ENCODE measurements at places on chromosomes 3 and 15.

DNA sequence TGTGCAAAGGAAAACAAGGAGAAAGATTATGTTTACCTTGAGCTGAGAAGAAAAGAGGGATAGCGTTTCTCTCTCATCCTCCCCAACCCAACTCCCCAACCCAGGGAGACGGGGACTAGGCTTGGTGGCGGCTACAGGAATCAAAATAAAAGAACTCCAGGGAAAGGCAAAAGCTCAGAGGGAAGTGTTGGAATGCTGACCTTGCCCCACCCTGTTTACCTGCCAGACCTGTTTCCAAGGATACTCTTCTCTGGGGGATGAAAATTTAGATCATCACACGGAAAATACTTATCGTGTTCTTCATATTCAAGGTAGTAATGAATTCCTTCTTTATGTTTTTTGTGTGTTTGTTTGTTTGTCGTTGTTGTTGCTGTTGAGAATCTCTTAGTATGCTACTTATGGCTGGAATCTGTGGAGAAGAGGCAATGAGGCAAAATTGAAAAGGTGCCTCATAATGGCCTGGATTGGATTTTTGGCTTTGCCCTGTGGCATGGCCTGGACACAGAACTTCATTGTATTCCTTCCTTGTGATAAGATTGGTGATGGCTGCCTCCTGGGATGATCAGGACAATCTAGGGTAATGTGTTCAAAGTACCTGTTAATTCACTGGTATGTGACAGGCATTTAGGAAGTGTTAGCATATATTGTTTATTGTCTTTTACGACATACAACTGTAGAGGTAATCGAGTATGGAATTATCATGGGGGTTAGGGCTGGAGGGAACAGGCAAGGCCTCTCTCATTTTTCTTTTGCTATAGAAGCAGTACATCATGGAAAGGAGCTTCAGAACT lies 11.1 kb upstream of the TPRG1 start:
- DNase-seq: no peak

DNA sequence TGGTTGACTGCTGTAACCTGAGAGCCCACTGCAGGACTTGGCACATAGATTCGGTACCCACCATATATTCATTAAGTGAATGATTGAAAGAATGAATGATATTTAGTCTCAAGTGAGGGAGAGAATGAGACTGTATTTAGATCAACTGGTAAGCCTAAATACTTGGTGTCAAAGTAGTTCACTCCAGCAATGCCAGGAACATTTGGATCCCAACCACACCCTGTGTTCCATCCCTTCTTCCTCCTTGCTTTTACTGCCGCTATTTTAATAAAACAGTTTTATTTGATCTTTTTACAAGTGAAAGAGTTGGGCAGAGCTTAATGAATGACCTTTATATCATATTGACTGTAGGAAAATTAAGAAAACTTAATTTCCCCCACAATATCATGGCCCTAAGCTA lies 473.6 kb upstream of the CBLB start:
- no peak for DNase-seq

DNA sequence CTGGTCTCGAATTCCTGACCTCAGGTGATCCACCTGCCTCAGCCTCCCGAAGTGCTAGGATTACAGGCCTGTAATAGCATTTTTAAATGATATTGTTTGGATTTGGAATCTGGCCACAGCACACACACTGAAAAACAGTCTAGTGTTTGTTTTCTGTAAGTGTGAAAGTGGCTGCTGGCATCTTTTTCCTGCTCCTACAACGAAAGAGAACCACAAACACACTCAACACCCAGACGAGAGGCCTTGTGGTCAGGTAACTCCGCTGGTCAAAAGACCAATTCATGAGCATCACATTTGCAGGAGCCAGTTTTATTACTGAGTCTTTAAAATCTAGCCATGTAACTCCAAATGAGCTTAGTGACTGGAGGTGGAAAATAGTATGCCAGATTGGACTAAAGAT lies 50.2 kb downstream of the IMPG2 start:
- no peak for DNase-seq

DNA sequence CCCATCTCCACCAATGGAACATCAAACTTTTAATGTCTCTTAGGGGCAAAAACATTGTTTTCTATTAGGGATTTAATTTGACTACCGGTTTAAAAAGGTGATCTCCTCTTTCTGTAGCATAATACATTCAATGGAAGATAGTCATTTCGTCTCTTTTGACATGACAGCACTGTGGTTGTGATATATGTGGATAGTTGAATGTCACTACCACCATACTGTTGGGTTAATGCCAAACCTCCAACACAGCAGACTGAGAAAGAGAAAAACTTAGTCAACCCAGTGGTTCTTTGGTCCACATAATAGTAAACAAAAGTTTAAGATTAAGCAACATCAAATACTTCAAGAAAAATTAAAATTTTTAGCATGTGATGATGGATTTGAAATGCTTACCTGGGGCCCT lies 530.4 kb downstream of the AGBL1 start:
- no peak for DNase-seq

- no peak for DNase-seq
Measured at GRCh38 chr3:160831401-160831800, 75.4 kb downstream of the PPM1L start.

GRCh38 chr3:13324835-13325501 lies 95.2 kb downstream of the NUP210 start:
- no peak for DNase-seq

DNA sequence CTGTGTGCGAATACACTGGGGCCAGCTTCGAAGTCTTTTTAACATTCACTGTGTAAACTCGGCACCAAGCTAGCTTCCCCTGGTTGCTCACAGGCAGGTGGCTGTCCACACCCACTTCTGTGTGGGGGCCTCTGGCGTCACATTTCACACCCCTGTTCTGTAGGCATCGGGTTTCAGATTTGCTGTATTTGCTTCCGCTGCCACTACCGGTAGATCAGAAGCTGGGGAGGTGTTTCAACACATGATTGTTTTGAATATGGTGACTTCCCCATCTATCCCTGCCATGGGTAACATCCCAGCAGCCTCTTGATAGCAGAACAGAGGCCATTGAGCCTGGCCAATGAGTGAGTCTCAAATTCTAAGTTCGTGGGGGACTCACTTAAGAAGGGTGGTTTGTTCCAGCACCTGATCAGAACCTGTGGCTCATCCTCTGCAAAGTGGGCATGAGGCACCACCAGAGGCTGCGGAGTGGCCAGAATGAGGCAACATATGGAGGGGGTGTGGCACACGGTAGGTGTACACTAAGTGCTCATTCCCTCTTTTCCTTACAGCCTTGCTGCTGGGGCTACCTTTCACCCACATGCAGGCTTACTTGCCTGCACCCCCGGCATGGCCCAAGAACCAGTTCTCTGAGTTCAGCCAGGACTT lies 61.5 kb downstream of the IQSEC1 start:
- DNase-seq: peak; percentile 73

- no peak for DNase-seq
Measured at GRCh38 chr3:191238321-191238817, 39.3 kb downstream of the OSTN start.

- DNase-seq: no peak
Measured at GRCh38 chr15:48006031-48006511, 114.7 kb upstream of the SLC24A5 start.

GRCh38 chr15:62249501-62249900 lies 84.4 kb upstream of the C2CD4B start:
- DNase-seq: no peak

- DNase-seq: no peak
Measured at GRCh38 chr15:50077651-50078050, 41.4 kb downstream of the ATP8B4 start.

- no peak for DNase-seq
Measured at GRCh38 chr3:186754006-186754405, 29.4 kb upstream of the EIF4A2 start.

DNA sequence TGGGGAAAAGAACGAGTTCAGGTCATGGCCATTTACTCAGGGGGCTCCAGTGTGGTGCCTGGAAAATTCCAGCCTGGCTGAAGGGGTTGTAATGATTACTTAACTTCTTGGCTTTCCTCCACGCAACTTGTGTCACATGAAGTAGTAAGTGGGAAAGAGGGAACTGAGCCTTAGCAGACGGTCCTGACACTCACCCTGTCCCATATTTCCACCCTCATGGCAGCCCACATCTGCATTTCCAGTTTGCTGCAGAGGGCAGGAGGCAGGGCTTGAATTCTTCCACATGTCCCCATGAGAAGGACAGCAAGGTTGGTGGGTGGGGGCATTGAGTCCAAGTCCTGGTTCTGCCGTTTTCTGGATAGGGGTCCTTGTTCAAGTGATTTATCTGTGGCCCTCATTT lies 7.8 kb upstream of the CAMP start:
- no peak for DNase-seq

DNA sequence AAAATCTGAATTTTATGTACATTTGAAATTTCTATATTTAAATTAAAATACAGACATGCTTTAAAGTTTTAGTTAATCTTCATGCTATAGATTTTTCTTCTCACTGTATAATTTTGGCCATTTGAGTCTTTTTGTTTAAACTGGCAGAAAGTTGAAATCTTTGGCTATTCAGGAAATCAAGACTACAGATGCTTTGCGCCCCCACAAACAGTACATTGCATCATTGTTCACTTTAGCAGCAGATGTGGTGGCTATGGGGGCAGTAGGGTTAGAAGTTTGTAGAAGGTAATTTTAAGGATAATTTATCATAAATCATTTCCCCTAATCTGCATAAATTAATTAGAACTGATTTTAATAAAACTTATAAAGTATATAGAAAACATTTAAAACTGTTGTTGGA lies 20.9 kb downstream of the SPPL2A start:
- DNase-seq: no peak

DNA sequence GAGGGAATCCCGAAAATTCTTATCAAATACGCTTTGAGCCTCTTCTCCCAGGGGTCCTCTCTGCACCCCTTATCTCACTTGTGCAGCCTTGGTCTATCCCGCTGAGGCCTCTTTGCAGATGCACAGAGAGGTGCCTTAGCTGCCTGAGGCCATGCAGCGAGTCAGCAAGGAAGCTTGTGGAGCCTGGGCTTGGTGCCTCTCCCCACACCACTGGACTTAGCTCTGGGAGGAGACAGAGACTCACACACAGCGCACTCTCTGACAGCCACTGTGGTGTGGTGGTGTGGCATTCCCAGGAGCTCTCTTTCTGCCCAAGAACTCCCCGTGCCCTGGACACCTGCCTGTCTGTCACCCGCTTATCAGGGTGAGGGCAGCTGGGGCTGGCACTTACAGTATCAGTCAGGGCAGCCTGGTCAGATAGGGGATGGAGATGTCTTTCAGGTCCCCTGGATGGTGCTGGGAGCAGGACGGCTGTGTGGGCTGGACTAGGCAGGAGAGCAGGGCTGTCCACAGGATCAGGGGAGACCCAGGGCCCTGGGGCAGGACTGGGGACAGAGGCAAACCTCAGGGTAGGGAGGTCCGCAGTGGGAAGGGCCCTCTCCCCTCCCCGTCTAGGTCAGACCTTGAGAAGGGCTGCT lies 10.2 kb upstream of the LINGO1 start:
- DNase-seq: no peak

DNA sequence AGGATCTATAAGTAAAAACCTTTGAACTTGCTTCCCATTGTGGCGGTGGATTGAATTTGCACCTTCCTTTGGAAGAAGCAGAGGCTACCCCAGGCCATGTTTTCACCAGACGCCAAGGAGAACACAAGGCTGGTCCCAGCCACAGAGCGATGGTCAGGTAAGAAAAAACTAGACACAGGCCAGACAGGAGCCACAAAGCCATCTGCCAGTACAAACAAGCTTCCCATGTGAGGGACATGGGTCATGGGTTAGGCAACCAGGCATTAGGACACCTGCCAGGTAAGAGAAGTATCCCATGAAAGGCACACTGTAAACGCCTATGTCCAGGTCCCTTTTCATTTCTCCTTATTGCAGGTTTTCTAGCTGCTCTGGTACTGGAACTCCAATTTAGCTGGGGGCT lies 190.2 kb downstream of the KLF13 start:
- DNase-seq: no peak

GRCh38 chr3:25661694-25662437 lies 2.8 kb downstream of the TOP2B start:
- DNase-seq: no peak

DNA sequence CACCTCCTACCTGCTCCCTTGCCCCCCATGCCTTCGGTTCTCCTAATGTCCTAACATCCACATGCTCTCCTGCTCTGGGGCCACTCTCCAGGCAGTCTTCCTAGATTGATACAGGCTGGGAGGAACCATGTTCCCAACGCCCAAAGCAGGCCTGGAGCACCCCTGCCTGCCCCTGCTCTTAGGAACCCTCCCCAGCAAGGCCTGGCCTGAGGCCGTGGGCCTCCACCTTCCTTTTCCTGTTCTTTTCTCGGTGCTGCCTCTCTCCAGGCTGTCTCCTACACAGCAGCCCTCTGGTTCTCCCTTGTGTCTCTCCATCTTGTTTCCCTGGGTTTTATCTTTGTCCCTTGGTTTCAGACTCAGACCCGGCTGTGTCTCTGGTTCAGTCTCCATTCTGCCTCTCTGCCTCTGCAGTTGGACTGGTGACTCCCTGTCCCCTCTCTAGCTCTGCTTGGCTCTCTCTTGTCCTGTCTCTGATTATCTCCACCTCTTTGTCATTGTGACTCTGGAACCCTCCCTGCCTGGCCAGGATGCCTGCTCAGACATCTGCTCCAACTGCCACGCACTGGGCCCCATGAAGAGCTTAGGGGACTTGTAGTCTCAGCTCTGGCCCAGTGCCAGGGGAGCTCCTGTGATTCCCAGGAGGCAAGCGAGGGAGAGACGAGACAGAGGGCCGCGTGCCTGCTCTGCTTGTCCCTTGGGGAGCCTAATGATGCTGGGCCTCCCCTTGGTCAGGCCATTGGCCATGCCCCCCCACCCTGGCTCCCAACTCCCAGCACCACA lies 26.0 kb upstream of the RPL29 start:
- DNase-seq: no peak

GRCh38 chr3:151395806-151396205 lies 11.3 kb upstream of the P2RY12 start:
- DNase-seq: no peak

- no peak for DNase-seq
Measured at GRCh38 chr3:98325055-98325454, 28.6 kb upstream of the OR5K4 start.

- no peak for DNase-seq
Measured at GRCh38 chr3:101902041-101902440, 52.7 kb downstream of the NFKBIZ start.
